ENCODE measurements at places on chromosomes 1 and 21.

DNA sequence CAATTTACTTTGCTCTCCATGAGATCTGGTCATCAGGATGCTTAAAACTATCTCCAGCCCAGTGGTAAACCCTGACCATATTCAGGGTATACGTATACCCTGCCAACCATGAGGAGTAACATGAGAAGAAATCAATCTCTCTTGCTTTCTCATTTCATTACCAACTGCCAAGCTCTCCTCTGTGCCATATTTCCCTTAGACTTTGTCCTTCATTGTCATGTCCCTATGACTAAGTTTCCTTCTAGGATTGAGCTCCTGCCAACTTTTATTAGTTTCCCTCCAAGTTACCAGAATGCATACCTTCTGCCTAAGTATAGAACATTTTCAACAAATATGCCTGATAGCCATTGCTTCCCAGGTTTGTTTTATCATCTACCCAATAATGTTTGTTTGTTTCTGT is 1113.9 kb upstream of the B3GALT2 start:
- no peak for DNase-seq

GRCh38 chr1:188670837-188671236 is 1806.8 kb downstream of the BRINP3 start:
- no peak for DNase-seq

DNA sequence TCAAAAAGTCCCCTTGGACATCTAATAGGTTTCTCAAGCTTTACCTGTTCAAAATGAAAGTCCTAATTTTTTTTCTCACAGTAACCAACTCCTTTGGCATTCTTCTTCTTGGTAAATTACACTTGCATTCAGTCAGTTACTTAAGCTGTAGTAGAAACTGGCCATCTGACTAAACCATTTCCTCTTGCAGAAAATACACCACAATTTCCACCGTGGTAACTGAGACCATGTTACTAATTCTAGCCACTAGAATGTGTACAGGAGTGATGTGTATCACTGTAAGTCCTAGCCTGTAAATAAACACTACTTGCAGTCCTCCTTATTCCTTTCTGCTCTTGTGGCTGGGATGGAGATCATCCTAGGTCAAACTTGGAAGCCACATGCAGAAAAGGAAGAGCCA is 965.4 kb upstream of the TMPRSS15 start:
- DNase-seq, result no peak

DNA sequence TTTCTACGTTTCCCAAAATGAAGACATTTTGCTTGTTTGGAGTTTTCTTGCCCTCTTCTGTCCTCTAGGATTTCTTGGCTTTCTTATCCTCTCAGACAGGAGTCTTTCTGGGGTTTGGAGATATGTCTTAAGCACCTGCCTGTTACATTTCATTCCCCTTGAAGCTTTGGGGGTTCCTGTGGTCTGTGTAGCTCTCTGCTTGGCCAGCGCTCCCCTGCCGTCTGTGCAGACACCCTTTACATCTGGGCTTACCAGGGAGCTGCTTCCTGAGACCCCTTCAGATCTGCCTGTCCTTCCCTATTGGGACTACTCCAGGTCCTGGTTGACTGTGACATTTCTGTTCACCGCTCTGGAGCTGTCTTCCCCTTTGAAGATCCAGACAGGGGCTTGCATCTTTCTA is 171.9 kb upstream of the CSF3R start:
- DNase-seq, result no peak

- no peak for DNase-seq
These were observed 171.2 kb downstream of the SEC16B start for GRCh38 chr1:177798614-177799013.

DNA sequence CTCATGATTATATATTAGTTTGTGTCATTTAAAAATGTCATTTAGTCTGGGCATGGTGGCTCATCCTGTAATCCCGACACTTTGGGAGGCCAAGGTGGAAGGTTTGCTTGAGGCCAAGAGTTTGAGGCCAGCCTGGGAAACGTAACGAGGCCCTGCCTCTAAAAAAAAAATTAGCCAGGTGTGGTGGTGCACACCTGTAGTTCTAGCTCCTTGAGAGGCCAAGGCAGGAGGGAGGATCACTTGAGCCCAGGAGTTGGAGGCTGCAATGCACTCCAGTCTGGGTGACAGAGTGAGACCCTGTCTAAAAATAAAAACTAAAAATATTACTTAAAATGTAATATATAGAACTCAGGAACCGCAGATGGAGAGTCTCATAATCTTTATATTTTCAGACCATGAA is 34.6 kb downstream of the RUNX3 start:
- no peak for DNase-seq

GRCh38 chr21:46061063-46061462 is 36.8 kb upstream of the COL6A2 start:
- no peak for DNase-seq

DNA sequence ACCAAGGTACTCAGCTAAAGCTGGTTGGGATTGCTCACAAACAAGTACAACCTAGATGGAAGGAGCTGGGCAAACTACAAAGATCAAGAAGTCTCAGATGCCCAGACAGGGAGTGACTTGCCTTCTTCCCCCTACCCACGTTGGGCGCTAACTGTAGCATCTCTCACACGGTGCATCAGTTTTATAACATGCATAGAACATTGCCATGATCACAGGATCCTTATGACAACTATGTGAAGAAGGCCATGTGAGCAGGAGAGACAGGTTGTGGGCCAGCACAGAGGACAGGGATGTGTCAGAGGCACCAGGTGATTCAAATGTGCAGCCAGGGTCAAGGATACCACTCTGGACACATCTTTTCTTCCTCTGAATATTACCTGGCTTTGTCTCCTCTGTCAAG is 28.3 kb upstream of the CYP4B1 start:
- DNase-seq, result no peak

DNA sequence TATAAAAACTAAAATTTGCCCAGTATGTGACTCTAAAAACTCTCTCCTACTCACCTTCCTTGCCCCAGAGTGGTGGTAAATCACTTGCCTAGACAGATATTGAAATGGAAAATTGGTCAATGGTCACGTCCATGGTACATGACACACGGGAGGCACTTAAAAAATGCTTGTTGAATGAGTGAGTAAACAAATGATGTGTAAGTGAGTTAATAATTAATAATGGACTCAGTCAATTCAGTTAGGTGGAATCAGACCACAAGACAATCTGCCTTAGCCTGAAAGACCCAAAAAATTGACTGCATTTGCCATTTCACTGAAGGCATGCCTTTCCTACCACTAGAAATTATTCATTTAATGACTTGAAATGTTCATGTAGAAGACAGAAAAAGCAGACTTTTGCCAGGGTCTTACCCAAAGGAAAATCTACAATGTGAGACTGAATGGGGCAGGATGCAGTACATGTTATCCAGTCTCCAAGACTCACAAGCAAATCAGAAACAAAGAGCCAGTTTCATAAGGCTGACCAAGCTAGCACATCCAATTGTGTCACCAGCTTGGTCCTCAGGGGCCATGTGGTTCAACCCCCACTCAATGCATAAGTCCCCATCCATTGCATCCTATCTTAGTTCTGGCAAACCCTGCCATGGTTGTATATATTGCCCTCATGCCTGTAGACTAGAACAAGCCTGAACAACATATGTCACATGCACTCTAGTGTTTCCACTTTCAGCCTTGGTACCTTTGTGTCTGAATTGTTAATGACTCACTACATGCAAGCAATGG is 73.6 kb downstream of the TBX15 start:
- no peak for DNase-seq

GRCh38 chr1:178531887-178532286 is 19.0 kb downstream of the TEX35 start:
- no peak for DNase-seq

DNA sequence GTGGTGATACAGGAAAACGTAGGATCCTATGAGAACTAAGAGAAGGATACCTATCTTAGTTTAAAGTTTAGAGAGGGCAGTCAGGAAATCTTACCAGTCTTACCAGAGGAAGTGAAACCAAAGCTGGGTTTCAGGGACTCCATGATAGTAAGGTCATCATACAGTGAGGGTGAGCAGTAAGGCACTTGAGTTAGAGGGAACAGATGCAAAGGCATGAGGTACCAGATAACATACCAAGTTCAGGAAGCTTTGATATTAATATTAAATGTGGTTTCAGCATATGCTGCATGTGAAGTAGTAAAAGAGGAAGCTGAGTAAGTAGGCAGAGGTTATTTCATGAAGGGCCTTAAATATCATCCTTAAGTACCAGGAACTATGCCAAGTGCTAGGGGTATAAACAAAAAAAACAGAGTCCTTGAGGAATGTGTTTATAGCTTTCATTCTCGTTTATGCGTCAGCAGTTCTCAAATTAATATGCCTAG is 16.9 kb downstream of the ATG4C start:
- no peak for DNase-seq

GRCh38 chr21:35484032-35484431 is 434.9 kb upstream of the RUNX1 start:
- DNase-seq, result no peak

DNA sequence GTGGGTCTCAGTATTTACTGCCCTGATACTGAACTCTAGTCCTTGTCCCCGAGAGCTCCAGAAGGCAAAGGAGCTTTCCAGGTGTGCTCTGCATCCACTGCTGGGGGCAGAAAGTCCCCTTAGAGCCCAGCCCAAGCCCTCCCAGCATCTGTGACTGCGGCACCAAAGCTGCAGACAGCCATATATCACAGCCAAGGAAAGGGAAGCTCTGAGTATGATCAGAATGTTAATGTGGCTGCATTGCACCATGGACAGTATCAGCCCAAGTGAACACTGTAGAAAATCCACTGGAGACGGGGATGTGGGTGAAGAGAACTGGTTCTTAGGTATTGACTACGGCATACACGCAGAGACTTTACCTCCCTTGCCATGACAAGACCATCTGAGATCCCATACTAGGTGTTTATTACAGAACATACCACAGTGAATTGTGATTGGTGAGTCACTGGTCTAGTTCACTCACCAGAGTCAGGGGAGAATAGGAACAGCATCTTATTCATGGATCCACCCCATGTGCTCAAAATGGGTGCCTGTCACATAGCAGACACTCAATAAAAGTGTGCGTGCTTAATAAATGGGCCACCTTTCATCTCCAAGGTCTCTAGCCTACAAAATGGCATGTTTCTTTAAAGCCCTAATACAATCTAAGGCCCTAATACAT is 170.3 kb downstream of the HHIPL2 start:
- no peak for DNase-seq

GRCh38 chr1:167066333-167067122 is 23.6 kb downstream of the GPA33 start:
- peak; percentile 53 for DNase-seq

DNA sequence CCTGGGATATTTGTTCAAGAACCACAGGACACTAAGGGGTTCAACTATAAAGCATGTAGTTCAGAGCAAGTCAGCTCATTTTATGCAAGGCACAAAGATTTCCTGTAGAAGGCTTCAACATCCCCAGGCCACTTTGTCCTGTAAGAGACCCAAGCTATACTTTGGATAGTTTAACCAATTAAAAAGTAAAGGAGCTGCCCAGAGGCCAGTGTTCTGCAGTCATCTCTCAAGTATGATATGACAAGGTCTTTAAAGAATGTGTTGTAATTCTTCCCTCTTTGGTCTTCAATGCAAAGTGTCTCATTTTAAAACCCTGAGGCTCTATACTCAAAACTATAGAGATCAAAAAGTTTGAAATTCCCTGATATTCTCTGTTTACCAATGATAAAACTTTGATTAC is 34.1 kb downstream of the KRTAP20-3 start:
- DNase-seq, result no peak

GRCh38 chr1:53155945-53156344 is 13.5 kb upstream of the SLC1A7 start:
- DNase-seq, result no peak

DNA sequence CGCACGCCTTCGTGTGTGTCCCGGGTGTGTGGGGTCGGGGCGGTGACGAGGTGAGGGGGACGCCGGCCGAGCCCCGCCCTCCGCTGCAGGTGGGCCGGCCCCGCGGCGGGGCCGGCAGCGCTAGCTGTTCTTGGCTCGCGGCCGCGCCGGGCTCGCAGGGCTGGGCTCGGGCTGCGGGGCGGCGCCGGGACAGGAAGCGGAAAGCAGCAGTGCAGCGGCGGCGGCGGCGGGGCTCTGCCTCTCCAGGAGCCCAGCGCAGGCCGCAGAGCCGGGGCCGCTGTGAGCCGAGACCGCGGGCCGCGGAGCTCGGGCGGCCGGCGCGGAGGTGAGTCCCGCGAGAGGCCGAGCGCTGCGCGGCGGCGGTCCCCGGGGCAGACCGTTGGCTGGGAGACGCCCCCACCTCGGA is at the start of gene VANGL1:
Gene VANGL1 (plus strand): TSS at position 209 of the 406 bp plus-strand sequence. CDS start 9,444 bp downstream, outside the sequence.
- DNase-seq, result no peak

GRCh38 chr1:210648588-210649269 is 320.0 kb downstream of the HHAT start:
- no peak for DNase-seq

GRCh38 chr1:81307786-81308185 is 492.9 kb upstream of the ADGRL2 start:
- DNase-seq, result no peak

GRCh38 chr1:27435566-27436203 is 43.3 kb downstream of the GPR3 start:
- DNase-seq, result no peak

GRCh38 chr21:45364468-45365185 is 40.3 kb upstream of the COL18A1 start:
- DNase-seq, result no peak

DNA sequence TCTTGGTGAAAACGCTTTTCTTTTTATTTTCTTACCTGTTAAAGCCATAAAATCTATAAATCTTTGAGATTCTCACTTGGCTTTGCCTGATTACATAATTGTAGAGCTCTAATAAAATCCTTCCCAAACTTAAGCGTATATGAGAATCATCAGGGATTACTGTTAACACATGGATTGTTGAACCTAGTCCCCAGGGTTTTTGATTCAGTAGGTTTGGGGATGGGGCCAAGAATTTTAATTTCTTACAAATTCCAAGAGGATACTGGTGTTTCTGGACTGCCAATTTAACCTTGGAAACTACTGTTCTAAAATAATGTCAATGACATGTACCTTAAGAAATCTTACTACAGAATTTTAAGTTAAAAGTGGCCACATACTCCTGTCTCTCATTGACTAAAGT is 694.2 kb downstream of the BRINP3 start:
- no peak for DNase-seq

DNA sequence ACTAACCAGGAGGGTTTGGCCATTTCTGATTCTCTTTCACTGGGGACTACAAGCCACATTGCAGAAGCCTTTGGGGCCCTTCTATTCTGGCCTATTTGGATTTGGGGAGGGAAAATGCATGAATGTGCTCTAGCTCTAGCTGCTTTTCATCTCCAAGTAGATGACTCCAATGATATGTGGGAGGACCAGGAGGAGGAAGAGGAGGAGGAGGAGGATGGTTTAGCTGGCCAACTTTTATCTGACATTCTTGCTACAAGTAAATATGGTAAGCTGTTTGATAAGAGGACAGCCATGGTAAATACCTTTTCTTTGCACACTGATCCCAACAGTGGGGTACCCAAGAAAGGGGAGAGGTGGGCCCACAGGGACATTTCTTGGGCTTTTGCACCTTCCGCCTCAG is 14.0 kb upstream of the SHISA4 start:
- no peak for DNase-seq

DNA sequence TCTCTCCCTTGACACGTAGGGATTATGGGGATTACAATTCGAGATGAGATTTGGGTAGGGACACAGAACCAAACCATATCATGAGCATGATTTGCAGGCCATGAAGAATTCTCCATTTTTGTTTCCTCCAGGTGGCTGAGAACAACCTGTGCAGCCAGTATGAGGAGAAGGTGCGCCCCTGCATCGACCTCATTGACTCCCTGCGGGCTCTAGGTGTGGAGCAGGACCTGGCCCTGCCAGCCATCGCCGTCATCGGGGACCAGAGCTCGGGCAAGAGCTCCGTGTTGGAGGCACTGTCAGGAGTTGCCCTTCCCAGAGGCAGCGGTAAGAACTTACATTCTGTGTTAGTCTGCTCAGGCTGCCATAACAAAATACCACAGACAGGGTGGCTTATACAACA is 9.7 kb downstream of the MX1 start:
- DNase-seq, result no peak
